C1 segment of cervical spinal cord (tissue), 14 donors: ENCODE measurements at places on chromosomes 3 and 15.

DNA sequence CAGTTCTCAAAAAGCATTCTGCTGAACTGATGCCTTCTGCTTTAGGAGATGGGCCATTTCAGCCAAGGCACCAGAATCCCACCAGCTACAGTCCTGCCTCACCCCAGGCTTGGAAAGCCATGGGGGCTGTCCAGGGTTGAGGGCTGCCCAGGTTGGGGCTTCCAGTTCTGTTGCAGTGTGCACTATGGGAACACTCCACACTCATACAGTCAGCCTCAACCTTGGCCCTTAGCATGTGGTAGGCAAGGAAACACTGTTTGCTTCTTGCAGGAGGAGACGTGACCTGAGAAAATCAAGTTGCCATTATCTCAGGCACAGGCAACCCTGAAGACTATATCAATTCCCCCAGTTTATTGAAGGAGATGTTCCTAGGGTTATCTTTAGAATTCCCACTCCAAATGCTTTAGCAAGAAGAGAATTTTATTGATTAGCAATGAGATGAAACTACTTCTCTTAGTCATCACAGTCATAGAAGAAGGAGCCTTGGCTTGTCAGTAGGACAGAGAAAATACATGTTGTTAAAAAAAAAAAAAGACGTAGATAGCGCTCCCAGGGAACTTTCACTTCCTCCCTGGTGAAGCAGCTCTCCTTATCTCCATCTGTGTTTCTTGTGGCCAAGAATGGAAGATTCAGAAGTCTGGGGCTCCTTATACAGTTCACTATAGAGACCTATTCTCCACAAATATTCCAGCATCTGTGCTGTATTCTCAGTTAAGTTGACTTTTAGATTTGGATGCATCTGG lies 38.3 kb upstream of the IL12A start:
- DNase-seq: no peak

GRCh38 chr15:91231703-91232102 lies 131.6 kb downstream of the SV2B start:
- DNase-seq: no peak

DNA sequence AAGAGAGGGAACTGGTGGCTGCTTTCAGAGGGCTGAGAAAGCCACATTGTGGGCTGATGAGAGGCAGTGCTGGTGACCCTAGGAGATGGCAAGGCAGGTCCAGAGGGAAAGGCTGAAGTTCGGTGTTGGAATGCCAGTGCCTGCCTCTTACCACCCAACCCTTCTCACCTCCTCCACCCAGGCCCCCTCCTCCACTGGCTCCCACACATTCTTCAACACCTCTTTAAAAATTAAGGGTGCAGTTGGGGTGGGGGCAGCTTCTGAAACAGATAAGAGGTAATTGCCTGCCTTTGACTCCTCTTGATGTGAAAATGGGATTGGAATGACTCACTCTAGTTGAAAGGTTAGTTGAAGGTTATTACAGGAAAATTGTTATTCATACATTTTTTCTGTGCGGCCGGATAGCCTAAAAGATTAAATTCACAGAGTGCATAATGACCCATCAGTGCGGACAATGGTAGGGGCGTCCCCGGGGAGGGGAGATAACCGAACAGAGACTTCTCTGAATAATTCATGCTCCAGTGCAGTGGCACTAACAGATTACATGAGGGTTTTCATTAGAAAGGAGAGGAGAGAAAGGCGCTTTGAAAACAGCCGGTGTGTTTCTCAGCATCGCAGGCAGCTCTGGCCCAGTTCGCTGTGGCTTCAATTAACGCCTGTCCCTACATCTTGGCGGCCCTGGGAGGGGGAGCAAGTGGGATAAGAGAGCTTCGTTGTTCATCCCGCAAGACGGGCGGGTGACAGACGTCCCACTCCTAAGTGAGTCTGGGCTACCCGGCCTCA lies 212.4 kb downstream of the TLE3 start:
- no peak for DNase-seq

DNA sequence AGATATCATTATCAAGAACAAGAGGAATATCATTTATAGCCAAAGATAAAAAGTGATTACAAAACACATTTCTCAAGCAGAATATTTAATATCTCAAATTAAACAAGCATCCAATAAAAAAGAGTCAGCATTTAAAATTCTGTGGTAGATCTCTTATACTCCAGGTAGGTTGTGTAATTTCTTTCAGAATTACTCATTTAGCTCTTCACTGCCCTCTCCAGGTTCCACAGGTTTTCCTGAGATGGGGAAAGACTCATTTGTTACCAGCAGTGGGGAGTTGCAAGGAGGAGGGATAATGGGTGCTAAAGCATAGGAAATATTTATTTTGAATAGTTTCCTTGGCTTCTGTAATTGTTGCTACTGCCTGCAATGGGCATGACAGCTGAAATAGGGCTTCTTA lies 83.1 kb upstream of the RASGRP1 start:
- no peak for DNase-seq

GRCh38 chr3:42149975-42150374 lies 58.8 kb downstream of the TRAK1 start:
- no peak for DNase-seq

DNA sequence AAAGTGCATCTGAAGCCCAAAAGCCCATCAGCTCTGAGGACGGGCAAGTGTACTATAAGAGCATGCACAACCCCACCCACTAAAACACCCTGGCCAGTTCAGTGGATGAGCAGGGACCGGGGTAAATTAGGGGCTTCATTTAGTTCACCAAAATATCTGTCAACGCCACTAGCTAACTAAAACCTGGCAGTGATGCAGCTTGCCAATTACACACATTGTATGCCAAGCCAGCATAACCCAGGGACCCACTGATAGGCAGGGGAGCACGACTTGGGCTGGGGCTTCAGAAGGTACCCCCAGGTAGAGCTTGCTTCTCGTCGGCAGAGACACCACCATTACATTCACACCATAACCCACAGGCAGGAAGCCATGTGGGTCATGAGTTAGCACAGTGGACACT lies 47.0 kb downstream of the PTPN23 start:
- no peak for DNase-seq

GRCh38 chr3:126313580-126314304 lies 43.5 kb downstream of the KLF15 start:
- DNase-seq: no peak

DNA sequence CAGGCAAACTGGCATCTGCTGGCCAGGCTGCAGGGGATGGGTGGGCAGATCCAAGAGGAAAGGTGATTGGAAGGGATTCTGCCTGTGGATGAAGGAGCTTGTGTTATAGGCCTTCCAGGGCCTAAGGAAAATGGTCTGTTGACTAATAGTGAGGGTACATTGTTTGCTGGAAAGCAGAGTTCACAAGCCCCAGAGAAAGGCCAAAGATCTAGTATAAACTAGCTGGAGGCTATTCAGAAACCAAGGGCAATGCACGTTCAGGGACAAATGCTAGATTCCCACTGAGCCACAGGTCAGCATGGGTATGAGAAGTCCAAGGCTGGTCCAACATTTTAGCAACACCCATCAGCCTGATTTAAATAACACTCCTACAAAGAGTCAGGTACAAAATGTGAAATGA lies 74.7 kb downstream of the FBN1 start:
- no peak for DNase-seq

- no peak for DNase-seq
Observed at GRCh38 chr3:124577494-124578167, 152.6 kb upstream of the UMPS start.

GRCh38 chr15:38944536-38944935 lies 379.9 kb upstream of the RASGRP1 start:
- DNase-seq: no peak

- no peak for DNase-seq
Observed at GRCh38 chr15:99749386-99749785, 16.1 kb upstream of the LYSMD4 start.

DNA sequence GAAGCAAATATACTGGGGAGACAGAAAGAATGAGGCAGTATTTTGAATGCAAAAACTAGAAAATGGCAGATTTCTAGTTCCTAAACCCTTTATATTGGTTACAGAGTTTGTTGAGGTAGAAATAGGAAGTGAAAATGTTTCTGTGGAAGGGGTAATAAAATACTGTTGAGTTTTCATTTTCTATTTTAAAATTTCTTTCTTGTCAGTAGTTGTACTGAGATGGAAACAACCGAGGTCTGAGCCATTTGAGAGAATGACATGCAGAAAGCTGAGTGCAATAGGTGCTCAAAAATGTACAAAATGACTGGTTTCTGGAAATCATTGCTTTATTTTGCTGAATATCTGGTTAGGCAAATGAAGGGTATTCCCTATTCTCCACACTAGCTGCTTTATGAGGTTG lies 361.4 kb downstream of the CHL1 start:
- DNase-seq: no peak

GRCh38 chr3:10715886-10716285 lies 100.1 kb upstream of the SLC6A11 start:
- DNase-seq: no peak

DNA sequence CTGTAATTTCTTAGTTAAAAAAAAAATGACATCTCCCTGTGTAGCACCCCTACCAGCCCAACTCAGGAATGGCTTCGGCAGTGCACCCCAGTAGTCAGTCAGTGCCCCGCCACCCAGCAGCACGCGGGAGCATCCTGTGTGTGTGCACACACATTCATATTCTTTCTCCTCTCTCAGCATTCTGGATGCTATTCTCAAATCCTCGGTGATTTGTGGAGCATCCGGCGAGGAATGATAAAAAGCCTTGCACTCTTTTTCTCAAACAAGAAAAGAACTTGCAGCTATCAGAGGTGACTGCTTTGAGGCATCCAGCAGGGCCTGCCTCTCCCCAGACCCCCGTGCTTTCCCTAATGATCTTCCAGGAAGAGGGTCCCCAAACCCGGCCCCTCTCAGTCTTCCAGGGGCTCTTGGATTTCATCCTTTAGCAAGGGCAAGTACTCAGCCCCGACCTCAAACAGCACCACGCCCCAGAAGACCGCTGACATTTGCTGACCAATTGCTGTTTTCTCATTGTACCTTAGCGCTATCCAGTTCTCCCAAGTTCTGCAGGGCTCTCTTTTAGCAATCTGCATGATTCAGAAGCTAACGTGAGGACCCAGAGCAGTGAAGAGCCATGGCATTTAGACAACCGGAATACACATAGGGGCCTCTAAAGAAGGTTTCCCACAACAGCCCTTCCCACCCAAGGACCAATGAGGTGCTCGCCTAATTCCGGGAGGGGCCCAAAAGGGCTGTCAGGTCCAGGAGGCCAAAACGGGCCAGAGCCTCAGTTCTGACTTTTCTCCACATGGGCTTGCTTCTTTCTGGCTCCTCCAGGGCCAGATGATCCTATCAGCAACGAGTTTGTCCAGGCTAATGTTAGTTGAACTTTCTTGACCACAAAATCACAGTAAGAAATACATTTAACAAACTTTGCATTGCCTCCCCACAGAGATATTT lies 72.2 kb downstream of the FAM174B start:
- DNase-seq: no peak

GRCh38 chr15:36106640-36107335 lies 472.6 kb upstream of the CDIN1 start:
- DNase-seq: no peak

DNA sequence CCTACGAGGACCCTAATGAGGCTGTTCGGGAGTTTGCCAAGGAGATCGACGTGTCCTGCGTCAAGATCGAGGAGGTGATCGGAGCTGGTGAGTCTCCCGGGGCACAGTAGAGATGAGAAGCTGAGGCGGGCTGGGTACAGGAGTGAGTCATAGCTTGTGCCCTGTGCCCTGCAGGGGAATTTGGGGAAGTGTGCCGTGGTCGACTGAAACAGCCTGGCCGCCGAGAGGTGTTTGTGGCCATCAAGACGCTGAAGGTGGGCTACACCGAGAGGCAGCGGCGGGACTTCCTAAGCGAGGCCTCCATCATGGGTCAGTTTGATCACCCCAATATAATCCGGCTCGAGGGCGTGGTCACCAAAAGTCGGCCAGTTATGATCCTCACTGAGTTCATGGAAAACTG lies 17.9 kb downstream of the EPHB3 start:
- no peak for DNase-seq

- DNase-seq: no peak
Observed at GRCh38 chr3:66416556-66417304, 84.1 kb downstream of the LRIG1 start.
